Suppressor macrophage treated with lipopolysaccharide for 4 hours (primary cell): ENCODE measurements at places on chromosomes 13 and 19.
A peak's percentile ranks its signal among the peaks of the same experiment; 100 is the strongest.

DNA sequence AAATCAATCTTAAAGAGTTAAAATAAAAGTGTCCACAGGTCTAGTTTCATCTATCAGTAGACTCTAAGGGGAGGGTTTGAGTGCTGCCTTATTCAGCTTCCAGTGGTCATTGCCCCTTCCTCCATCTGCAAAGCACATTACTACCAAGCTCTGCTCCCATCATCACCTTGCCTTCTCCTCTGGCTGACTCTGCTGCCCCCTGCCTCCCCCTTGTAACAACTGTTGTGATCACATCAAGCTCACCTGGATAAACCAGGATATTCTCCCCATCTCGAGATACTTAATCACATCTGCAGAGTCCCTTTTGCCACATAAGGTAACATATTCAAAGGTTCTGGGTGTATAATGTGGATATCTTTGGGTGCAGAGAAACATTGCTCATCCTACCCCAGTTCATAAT is 43.3 kb upstream of the GPC6 start:
- DNase-seq, result no peak

DNA sequence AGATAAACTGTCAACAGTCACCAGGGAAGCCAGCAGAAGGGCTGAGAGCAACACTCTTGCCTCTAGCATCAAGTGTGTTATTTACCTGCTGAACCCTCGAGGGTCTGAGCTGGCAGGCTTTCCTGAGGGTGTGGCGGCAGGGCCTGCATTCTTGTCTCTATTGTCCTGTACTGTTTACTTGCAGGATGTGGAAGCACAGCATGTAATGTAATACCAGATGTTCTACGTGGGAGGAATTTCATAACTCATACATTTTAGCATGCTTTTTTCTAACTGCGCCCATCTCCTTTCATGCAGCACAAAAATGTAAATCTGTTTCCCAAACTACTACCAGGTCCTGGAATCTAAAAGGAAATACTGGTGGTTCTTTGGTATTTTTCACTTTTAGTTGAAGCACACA is 153.1 kb downstream of the RGCC start:
- no peak for DNase-seq

GRCh38 chr19:17129377-17129776 is 53.8 kb downstream of the MYO9B start:
- DNase-seq, result no peak

- no peak for DNase-seq
Observed at GRCh38 chr19:15114153-15114540, 6.9 kb downstream of the SYDE1 start.

GRCh38 chr19:50003810-50004419 is 21.3 kb downstream of the VRK3 start:
- peak; percentile 78 for DNase-seq

DNA sequence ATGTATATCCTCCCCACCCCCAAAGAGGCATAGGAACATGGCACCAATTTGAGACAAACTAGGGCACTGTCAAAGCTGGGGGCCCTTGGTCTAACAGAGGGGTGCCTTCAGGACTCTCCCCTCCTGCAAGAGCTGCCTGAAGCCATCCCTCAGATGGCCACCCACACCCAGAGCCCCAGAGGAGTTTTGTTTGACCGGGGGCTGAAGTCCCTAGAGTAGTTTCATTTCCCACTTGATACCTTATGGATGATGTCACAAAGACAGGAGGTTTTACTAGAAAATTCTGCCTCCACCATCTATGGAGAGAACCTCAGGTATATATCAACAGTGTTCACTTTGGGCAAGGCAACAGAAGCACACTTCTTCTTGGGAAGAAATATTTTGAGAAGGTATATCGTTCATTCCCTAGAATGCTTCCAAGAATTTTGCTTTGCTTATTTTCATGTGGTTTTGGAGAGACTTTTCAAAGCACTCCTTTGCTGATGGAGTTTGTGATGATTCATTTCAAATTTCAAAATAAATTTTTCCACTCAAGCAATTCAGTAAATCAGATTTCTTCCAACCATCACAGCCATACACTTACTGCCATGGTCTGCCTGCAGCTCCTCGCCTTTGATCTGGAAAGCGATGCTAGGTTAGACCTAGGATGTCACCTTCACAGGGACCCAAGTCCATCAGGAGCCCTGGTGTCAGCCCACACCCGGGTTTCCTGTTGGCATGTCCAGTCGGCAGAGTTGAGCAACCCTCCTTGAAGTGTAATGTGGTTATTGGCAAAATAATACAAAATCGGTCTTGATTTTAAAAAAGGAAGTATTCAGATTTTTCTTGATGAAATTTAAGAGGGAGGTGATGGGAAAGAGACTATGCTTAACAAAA is 207.0 kb downstream of the SHISA2 start:
- no peak for DNase-seq

GRCh38 chr13:71922194-71922593 is 55.2 kb upstream of the DACH1 start:
- DNase-seq, result no peak

- no peak for DNase-seq
Observed at GRCh38 chr13:101416181-101417042, at the start of gene NALCN. TSS of gene NALCN (minus strand) at chr13:101416508. CDS start at chr13:101399126, 17,382 bp downstream.
